ENCODE measurements at places on chromosomes 4 and X.

- DNase-seq: no peak
Measured at GRCh38 chr4:13137390-13137789, 346.8 kb downstream of the RAB28 start.

DNA sequence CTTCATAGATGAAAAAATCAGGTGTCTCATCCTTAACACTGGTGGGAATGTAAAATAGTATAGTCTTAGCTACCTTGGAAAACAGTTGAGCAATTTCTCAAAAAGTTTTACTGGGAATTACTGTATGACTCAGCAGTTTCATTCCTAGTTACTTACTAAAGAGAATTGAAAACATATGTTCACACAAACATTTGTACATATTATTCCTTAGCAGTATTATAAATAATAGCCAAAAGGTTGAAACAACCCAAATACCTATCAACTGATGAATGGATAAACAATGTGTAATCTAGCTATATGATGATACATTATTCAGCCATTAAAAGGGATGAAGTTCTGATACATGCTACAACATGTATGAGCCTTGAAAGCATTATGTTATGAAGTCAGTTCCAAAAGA is 41.7 kb downstream of the RBM46 start:
- no peak for DNase-seq

- DNase-seq: no peak
Measured at GRCh38 chr4:60019180-60019579, 1180.9 kb upstream of the ADGRL3 start.

DNA sequence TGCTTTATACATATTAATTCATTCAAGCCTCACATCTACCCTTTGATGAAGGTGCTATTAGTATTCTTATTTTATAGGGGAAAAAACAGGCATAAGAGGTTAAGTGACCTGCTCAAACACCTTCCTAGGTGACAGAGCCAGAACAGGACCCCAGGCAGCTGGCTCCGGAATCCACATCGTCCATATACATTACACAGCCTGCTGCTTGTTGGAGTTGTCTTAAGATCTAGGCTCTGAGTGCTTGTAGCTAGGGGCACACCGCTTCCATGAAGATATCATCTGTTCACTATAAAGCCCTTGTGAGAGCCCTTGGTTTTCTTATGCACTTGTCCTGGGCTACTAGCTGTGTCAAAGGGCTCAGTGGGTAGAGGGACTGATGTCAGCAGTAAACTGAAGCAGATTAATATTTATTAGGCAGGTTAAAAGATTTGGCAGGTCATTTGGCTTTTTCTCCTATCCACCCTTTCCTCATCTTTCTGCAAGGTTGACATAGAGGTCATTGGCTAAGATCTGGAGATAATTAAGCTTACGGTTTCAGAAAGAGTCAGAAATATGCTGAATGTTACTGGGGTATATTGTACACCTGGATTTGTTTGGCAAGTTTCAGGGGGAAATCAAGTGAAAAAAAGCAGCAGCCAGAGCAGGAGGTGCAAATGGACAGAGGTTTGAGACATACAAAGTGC is 195.4 kb downstream of the SOWAHB start:
- DNase-seq: no peak

- DNase-seq: no peak
Measured at GRCh38 chr4:46123913-46124755, at the start of gene GABRG1. Gene GABRG1 (minus strand): TSS chr4:46124054. CDS start chr4:46123913, 141 bp downstream.
